DMS79 (cell line): ENCODE measurements at places on chromosomes 1 and 21.

DNA sequence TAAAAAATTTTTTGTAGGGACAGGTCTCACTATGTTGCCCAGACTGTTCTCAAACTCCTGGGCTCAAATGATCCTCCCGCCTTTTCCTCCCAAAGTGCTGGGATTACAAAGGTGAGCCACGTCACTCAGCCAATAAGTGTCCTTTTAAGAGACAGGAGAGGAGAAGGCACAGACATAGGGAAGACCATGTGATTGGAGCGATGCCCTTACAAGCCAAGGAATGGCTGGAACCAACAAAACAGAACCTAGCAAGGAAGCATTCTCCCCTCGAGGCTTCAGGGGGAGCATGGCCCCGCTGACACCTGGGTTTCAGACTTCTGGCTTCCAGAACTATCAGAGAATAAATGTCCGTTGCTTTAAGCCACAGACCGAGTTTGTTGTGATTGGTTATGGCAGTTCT, 37.0 kb downstream of the NDUFS5 start:
- no peak for DNase-seq

DNA sequence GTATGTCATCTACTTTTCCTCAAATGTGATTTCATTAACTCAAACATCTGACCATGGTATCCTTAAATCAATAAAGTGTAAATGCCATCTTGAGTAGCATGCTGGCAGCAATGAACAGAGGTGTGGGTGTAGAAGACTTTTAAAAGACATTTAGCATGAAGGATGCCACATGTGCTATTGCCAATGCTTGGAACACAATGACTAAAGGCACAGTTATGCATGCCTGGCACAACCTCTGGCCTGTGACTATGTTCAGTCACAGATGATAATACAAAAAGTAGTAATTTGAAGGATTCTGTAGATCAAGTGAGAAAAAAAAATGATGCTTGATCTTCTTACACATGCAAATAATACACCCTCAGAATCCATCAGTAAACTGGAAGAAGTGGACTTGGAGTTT, 938.9 kb upstream of the ADGRL4 start:
- no peak for DNase-seq

- DNase-seq = no peak
Observed at GRCh38 chr21:42975886-42976608, 1.7 kb downstream of the PKNOX1 start.

GRCh38 chr1:48571303-48571987, 99.4 kb upstream of the SPATA6 start:
- no peak for DNase-seq

GRCh38 chr1:30878016-30878415, 30.5 kb downstream of the SDC3 start:
- DNase-seq = no peak

- DNase-seq = no peak
Observed at GRCh38 chr1:234722904-234723720, 113.1 kb upstream of the IRF2BP2 start.

DNA sequence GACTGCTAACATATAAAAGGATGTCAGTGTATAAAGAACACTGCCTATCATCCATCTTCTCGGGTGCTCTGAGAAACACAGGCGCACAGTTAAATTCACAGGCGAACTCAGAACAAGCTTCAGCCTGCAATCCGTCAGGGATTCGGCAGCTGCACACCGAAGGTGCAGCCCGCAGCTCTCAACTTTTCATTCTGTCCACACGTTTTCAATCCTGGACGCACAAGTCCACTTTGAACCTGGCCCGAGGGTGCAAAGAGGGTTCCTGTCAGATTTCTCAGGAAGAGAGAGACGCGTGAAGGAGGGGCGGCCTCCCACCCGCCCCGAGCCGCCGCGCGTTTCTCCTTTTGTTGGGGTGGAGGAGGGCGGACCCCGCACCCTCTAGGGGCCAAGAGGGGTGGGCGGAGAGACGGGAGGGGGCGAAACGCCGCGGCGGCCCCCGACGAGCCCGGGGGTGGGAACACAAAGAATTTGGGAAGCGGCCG, 724 bp downstream of the DOCK7 start:
- no peak for DNase-seq

DNA sequence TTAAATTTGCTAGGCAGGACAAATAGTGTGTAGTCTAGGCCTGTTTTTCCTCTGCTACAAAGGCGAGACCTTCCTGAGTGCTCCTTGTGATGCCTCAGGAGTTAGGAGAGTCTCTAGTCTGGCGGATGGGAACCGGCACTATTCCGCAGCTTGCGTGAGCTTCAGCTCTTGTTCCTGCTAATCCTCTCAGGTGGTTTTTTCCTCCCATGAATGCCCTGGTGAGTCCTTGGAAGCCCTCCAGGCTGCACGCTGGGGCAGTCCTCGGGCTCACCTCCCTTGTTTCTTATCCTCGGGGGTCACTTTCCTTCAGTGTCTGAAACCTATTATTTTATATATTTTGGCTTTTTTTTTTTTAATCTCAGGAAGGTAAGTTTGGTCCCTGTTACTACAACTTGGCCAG, 28.2 kb downstream of the UTS2 start:
- no peak for DNase-seq

DNA sequence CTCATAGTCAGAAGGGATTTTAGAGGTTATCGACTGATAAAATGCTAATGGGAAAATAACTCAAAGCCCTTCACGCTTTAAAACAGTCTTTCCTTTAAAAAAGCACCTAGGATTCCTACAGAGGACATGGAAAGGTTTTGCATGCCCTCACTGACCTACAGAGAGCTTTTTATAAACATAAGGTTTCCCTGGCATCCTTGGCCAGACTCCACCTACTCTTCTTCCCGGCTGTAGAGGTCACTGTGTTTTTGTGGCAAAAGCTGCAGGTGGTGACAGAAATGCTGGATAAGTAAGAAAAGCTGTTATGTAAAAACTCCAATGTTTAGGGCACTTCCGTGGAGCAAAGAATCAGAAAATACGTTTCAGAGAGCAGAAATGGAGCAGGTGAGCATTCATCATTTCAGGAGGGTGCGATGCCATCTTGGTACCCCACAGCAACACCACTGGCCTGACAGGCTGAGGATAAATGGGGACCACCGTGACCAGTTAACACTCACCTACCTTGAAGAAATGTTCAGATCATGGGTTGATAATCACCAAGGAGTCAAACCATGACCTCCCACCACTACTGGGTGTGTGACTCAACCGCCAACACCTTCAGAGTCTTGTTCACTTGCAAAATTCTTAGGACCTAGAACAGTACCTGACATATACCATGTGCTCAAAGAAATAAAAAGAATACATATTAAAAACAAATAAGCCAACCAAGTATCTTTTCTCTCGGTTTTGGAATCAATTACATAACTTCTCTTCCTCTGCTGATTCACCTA, 46.6 kb downstream of the SSBP3 start:
- DNase-seq = no peak

DNA sequence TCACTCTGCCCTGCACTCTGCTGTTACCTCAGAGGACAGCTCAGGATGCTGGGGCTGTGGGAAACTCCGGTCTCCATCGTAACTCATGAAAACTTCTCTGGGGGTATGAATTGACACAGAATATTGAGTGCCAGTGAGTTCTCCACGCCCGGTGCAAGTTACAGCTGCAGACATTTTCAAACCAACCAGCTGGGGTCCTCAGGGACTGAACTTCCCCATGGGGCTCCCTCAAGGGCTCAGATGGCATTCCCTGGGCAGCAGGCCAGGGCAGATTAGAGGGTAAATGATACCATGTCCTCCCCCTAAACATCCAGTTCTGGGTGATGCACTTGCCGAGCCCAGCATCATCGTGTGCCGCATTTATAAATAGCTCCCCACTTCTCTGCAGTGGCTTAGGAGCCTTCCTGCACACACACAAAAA, 27.8 kb upstream of the CCSAP start:
- DNase-seq = no peak

DNA sequence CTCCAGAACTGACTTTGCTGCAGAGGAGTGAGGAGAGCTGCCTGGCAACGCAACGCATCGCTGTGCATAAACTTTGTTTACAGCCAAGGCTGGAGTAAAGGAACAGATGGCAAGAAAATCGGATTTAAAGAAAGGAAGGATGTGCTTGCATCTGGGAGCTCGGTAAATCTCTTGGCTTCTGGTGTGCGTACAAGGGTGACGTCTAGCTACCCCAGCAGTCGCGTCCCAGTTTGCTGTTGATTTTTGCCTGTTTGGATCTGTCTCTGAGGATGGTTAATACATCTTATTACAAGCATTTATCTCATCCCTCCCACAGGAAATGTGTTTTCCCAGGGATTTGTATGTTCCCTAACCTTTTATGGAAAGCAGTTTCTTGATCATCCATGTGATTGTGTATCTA, 73.3 kb upstream of the RALGPS2 start:
- DNase-seq = no peak

DNA sequence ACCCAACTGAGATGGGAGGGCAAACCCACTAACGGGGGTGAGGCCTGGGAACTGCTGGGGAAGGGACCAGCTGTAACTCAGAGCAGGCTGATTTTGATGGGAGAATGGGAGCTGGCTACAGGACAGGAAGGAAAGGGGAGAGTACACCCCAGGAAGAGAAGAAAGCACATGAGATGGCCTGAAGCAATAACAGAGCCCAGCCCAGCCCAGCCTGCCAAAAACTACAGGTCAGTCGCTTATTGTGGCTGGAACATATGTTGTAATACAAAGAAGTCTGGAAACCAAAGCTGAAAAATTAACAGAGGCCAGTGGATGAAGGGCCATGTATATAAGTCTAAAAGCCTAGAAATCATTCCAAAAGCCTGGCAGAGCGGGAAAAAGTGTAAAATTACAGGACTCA, 1.6 kb downstream of the ITLN2 start:
- DNase-seq = no peak

- no peak for DNase-seq
Observed at GRCh38 chr1:10693497-10694273, 102.8 kb downstream of the CASZ1 start.

DNA sequence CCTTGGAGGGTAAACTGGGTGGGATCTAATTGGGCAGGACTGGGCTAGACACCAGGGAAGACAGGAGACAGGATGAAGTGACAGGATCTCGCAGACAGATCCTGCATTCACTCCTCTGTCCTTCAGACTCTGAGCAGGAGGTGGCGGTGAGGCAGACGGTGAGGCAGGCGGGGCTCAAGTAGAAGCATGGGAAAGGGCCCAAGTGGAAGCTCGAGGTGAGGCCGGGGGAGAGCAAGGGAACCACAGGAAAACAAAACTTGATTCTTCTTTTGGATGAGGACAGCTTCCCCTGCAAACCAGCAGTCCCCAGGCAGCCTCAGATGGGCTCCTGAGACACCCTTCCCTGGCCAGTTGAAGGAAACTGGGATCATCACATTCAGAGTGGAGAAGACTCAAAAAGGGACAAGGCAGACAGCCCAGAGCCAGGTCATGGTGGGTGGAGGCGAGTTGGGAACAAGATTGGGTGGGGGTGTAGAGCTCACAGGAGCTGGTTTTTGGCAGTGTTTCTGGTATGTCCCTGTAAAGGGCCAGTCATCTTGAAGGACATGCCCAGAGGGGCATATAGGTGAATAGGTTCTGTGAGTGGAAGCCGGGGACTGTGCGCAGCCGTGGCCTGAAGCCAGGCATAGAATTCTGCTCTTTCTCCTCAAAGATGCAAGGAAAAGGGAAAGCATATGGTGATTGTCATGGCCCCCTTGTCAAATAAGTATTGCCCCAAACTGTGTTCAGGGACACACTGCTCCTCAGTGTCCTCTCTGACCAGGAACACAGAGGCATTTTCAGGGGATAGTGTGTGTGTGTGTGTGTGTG, 18.0 kb downstream of the INKA2 start:
- no peak for DNase-seq

- no peak for DNase-seq
Observed at GRCh38 chr1:1402072-1402900, 3.2 kb upstream of the CCNL2 start.

DNA sequence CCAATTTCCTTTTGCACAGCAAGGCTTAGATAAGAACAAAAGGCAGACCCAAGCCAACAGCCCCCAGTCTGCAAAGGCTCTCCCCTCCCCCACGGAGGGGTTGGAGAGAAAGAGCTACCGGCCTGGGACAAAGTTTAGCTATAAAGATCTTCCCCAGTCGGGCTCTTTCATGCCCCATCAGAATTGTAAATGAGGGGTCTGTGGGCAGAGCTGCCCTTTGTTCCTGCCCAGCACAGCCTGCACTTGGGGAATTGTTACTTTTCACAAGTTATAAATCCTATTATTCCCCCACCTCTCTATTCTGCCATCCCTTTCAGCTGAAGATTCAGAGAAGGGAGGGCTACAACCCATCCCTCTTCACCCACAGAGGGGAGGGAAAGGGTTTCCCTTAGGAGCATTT, 3.5 kb downstream of the MYCL start:
- no peak for DNase-seq

DNA sequence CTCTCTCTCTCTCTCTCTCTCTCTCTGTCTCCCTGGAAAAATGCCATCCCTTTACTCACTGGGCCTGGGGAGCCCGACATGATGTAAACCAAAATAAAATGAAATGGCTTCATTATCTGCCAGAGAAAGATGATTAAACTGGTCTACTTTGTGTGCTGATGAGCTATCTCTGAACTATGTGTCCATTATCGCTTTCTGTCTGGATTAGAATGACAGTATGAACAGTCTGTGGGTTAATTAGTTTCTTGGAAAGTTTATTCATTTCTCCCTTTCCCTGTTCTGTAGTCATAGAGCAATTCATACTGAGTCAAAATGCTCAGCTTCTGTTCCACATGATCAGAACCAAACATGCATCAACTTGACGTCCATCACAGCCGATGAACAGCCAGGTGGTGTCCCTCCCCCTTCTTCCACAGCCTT, 72.4 kb upstream of the KCND3 start:
- DNase-seq = no peak

GRCh38 chr21:42964086-42964485, 10.3 kb upstream of the PKNOX1 start:
- no peak for DNase-seq

DNA sequence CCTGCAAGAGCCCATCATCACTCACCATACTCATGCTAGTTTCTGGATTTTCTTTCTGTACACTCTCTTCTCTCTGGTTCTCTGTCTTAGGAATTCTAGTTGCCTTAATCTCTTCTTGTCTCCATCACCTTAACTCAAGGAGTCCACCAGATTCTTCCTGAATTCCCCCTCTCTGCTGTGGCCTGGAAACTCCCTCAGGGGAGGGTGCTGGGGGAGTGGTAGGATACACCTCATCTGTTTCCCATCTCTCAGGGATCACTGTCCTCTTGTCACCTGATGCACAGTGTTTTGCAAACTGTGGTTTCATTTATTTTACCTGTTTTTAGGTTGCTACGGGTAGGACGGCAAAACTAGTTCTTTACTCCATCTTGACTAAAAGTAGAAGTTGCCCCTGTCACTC, 6.6 kb upstream of the GNG12 start:
- DNase-seq = no peak

DNA sequence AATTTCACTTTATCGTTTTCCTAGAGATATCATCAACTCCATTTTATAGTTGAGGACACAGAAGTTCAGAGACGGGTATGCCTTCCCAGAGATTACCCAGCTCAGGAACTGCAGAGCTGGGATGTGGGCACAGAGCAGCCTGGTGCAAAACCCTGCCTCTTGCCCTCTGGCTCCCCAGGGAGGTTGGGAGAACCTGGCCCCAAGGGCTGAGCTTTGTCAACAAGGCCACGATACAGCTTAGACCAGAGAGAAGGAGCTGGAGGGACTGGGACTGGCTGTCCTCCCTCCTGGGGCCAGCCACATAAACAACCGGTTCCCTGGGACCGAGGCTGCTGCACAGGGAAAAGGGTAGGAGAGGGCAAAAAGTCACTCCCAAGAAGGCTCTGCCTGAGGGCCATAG, 3.8 kb downstream of the RIMS3 start:
- DNase-seq = no peak
